ENCODE measurements at places on chromosomes 6 and 20.

- no peak for DNase-seq
Measured at GRCh38 chr20:62808211-62808865, 3.7 kb downstream of the OGFR start.

GRCh38 chr6:111727802-111728201, 122.1 kb upstream of the TRAF3IP2 start:
- no peak for DNase-seq

GRCh38 chr6:125930765-125931418, 25.7 kb upstream of the HINT3 start:
- no peak for DNase-seq

DNA sequence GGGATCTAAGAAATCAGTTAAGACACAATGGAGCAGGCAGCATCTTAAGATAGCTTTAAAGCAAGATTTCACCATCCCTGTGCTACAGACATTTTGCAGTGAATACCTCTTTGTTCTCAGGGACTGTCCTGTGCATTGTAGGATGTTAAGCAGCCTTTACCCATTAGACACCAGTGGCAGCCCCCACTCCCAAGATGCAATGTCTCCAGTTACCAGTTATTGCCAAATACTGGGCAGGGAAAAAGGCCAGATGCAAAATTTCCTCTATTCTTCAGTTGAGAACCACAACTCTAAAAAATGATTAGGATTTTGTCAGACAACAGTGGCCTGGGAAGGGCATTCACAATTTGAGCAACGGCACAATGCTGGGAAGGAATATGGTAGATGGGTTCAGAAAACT, 6.1 kb downstream of the FBXO5 start:
- DNase-seq, result no peak

- DNase-seq, result no peak
Measured at GRCh38 chr6:53547166-53547810, 2.4 kb upstream of the GCLC start.

- no peak for DNase-seq
Measured at GRCh38 chr6:7129360-7129759, 21.6 kb downstream of the RREB1 start.

- no peak for DNase-seq
Measured at GRCh38 chr6:146240807-146241206, 211.9 kb downstream of the GRM1 start.

- no peak for DNase-seq
Measured at GRCh38 chr6:97885828-97886227, 602.8 kb upstream of the MMS22L start.

- DNase-seq, result no peak
Measured at GRCh38 chr6:161141173-161141572, 132.7 kb downstream of the AGPAT4 start.

- no peak for DNase-seq
Measured at GRCh38 chr6:57224769-57225515, 2.8 kb upstream of the RAB23 start.

DNA sequence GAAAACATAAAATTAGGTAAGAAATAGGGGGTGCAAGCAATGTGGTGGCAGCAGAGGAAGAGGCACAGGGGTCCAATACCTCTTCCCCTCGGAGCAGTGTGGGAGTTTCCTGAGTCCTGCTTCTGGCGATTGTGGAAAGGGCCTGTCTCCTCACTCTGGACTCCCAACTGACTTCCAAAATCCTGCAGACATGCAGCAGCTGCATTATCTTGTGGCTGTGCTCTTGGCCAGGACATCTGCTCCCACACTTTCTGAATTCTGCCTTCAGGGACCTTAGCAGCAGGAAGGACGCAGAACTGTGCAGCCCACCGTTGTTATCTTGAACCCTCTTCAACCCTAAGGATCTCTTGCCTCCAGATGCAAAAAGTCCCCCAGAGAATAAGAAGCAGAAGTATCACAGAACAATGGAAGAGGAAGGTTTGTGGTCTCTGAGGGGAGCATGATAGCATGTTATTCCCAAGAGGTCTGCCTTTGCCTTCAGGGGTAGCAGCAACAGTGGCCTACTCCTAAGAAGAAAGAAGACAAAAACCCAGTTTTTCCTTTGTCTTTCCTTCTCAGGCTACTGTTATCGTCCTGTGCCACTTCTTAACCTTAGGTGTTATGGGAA, 102.5 kb upstream of the EMILIN3 start:
- no peak for DNase-seq

DNA sequence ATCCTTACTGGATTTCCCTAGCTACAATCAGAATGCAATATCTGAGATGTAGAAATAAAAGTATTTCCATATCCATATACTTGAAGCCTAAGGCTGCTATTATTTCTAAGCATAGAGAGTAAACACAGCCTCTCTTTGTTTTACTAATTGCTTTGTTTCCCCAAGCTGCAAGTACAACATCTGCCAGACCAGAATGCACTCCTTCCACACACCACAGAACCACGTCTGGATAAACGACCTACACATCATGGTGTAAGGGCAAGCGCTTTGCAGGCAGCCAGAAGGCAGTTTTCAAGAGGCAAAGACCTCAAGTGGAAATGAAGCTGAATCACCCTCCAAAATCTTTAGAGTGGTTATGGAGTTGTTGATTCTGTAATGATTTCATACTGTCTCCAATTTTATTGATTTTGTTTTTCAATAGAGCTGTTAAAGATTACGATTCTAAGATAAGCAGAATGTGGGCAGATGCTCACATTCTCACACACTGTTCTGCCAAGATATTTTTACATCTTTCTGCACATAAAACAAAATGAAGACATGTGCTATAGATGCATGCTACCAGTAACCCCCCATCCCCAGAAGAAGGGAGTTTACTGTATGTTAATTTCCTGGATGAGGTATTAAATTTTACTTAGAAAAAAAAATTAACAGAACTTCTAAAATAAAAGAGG, 88.8 kb downstream of the THEMIS start:
- DNase-seq, result peak; percentile 70

DNA sequence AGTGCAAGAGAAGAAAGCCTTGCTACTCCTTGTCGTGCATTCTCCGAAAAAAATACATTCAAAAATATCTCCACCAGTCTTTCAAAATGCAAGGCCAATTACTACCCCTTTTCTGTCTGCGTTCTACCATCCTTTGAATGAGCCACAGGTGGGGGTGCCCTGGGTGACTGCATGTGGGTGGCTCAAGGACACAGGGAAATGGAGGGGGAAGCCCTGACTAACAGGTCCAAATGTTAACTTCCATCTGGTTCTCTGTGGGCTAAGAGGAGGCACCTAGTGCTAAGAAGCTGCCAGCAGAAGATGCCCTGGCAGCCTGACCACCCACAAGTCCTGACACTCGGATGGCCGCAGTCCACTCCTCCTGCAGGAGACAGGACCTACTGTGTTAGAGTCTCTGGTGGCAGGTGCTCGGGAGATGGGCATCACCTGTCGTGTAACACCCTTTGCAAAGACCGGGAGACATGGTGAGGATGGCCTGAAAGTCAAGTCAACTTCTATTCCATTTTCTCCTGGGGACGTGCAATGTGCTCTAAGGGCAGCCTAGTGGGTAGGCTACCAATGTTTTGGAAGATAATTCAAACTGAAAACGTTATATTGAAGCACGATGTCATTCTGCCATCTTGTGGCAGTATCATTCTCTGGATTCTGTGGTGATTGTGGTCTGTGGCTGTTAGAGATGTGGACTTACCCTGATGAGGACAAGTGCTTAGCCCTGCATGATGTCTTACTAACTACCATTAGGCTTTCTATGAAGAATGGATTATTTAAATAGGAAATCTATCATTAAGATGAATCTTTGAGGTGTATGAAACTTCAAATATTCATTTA, 27.4 kb upstream of the IGF2R start:
- peak; percentile 10 for DNase-seq

DNA sequence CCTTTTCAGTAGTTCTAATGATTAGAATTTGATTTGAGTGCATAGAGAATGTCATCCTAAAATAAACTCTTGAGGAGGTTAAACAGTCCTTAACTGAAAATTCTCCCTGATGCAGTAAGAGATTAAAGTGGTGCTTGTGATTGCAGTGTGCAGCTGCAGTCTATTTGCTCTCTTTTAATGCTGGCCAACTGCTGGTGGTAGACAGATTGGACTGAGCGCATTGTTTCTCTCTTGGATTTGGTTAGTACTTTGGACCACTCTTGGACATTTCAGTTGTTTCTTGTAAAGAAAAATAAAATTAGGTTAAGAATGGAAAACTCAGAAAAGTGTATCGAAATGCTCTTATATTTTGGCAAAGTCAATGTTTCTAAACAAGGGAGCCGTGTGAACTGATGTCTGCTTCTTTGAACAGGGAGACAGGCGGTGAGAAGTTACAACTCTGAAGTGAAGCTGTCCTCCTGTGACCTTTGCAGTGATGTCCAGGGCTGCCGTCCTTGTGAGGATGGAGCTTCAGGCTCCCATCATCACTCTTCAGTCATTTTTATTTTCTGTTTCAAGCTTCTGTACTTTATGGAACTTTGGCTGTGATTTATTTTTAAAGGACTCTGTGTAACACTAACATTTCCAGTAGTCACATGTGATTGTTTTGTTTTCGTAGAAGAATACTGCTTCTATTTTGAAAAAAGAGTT, 127.2 kb downstream of the CD109 start:
- peak; percentile 89 for DNase-seq

DNA sequence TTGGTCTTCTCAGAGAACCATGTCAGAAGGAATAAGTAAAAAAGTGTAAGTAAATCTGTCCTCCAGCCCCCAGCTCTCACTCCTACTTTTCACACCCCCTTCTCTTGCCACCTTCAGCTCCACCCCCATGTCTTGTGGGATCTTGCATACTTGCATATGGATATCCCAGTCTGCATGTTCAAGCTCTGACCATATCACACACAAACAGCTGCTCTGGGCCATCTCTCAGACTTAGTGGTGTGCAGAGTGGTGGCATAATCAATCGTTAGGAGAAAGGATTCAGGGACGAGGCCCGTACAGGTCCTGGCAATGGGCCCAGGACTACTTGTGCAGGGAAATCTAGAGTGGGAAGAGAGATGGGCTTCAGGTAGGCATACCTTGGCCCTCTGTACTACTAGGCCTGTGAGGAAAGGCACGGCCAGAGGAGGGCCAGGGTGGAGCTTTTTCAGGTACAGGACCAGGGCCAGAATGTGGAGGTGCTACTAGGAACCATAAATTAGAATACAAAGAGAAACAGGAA, 112.0 kb upstream of the SGK1 start:
- DNase-seq, result no peak

GRCh38 chr6:138520463-138520862, 21.2 kb upstream of the NHSL1 start:
- DNase-seq, result no peak

- peak; percentile 22 for DNase-seq
Measured at GRCh38 chr6:28980852-28981430, 24.2 kb downstream of the ZNF311 start.

GRCh38 chr6:28982476-28983266, 22.4 kb downstream of the ZNF311 start:
- DNase-seq, result no peak

- peak; percentile 60 for DNase-seq
Measured at GRCh38 chr6:26156850-26157250, 69.6 kb downstream of the HFE start.
